RKO (cell line): ENCODE measurements at places on chromosomes 3 and 15.

DNA sequence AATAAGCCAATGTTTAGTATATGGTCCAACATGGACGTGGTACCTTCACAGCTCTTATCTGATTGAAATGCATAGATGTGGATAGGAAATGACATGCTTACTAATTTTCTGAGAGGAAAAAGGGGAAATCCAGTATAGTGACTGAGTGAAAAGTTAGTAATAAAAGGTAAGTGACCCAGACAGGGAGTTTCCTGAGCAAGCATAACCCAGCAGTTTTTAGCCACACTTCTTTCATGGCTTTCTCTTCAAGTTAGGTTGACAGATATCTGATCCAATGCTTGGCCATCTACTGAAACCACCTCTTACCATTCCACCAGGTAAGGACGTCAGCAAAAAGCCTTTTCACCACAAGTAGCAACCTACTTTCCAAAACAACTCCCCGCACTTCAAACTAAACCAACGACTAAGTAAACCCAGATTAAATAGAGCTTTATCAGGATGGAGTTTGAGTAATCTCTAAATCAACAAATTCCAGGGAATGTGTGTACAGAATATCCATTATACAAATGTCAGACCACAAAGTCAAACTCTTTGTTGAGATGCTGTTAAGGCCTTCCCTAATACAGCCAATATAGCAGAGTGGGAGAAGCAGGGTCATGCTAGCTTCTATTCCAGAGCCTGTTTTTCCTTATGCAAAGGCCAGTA is 329.7 kb downstream of the RORA start:
- DNase-seq = no peak

GRCh38 chr3:57233799-57234198 is 6.3 kb downstream of the APPL1 start:
- DNase-seq = no peak

GRCh38 chr15:96381463-96381862 is 51.0 kb downstream of the NR2F2 start:
- no peak for DNase-seq

GRCh38 chr3:114079761-114080160 is 23.2 kb downstream of the QTRT2 start:
- DNase-seq = no peak

- no peak for DNase-seq
Measured at GRCh38 chr3:14152233-14152962, 26.0 kb downstream of the XPC start.

GRCh38 chr3:74501007-74501406 is 113.5 kb downstream of the CNTN3 start:
- DNase-seq = peak; percentile 34

- no peak for DNase-seq
Measured at GRCh38 chr3:32952369-32953077, 1.1 kb downstream of the CCR4 start.

DNA sequence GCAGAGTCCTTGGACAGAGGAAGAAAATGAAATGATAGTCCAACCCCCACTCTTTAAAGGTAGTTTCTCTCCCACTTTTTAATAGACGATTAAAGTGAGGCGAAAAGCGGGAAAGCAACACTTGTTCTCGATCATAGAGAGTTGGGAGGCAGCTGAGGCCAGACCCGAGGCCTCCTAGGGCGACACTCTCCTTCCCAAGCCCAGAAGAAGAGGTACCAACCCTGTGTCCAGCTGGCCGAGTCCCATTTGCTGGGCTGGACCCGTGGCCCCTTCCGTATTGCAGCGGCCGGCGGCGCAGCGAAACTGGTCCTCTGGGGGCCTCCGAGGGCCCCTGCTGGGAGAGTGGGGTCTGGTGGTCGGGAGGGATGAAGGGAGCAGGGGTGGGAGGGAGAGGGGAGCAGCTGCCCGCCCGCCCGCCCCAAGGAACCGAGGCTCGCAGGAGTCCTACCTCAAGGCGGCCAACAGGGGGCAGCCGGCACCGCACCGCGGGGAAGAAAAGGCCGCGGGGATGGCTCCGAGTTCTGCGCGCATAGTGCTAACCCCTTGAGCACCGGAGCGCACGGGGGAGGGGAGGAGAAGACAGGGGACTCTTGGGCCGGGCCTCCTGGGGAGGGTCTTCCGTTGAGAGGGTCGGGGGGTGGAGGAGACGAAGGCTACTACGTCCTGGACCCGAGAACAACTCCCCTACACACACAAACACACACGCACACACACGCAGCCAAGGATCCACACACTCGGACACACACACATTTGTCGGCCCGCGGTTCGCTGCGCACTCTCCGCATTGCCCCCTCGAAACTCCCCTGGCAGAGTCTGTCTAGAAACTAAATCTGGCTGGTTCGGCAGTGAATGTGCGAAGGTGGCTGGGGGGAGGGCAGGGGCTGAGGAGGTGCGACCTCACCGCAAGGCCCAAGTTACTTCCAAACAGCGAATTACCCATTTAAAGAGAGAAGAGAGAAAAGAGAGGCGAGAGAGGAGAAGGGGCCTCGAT is 2.0 kb downstream of the WNT5A start:
- no peak for DNase-seq

GRCh38 chr3:124362455-124362854 is 367.8 kb upstream of the UMPS start:
- no peak for DNase-seq

DNA sequence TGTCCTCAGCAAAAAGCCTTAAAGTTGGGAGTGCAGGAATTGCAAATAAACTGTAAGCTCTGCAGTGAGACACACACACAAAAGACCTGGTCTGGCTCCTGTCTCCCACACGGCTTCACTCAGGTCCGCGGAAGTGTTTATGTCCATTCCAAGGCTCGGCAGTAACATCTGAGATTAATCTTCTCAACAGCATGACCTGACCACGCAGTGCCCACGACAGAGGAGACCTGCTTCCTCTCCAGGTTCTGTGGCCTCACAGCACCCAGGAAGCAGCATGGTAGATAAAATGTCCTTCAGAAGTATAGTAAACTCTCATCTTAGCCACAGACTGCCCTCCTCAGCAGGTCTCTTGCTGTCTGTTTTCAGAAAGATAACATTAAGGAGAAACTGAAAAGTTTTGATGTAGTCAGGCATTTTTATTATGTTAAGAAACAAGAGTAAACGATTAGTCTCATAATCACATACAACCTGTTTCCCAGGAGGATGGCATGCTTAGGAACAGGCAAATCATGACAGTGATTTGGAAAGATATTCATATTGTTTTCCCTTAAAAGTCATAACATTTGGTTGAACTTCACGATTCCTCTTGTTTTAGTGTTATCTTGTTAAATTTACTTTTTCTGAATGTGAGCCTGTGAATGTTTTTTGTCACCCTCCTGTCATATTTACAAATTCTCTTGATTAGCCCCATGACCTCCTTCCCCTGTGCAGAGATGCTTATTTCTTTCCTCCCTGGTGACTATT is 34.6 kb downstream of the CD200R1L start:
- no peak for DNase-seq

GRCh38 chr3:110767156-110767555 is 304.5 kb upstream of the NECTIN3 start:
- no peak for DNase-seq

DNA sequence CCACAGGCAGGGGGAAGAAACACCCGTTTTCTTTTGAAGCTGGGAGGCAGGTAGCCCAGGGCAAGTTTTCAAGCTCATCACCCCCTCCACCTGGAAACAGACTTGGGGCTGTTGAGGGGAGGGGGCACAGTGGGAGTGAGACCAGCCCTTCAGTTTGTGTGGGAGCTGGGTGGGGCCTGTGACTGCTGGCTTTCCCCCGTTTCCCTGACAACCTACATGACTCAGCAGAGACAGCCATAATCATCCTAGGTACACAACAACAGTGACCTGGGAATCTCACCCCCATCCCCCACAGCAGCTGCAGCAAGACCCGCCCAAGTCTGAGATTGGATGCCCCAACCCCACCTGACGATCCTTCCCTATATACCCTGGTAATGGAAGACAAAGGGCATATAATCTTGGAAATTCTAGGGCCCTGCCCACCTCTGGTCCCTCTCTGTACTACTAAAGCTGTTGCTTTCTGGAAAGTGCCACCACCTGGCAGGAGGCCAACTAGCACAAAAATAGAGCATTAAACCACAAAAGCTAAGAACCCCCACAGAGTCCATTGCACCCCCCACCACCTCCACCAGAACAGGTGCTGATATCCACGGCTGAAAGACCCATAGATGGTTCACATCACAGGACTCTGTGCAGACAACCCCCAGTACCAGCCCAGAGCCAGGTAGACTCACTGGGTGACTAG is 422.2 kb upstream of the SGO1 start:
- no peak for DNase-seq

GRCh38 chr3:171810629-171811294 is 479 bp upstream of the PLD1 start:
- DNase-seq = no peak

GRCh38 chr3:71244153-71244825 is 339.2 kb downstream of the FOXP1 start:
- no peak for DNase-seq

GRCh38 chr3:147379651-147380050 is 26.7 kb downstream of the ZIC4 start:
- DNase-seq = no peak

GRCh38 chr3:134327594-134327975 is 46.7 kb downstream of the AMOTL2 start:
- no peak for DNase-seq

DNA sequence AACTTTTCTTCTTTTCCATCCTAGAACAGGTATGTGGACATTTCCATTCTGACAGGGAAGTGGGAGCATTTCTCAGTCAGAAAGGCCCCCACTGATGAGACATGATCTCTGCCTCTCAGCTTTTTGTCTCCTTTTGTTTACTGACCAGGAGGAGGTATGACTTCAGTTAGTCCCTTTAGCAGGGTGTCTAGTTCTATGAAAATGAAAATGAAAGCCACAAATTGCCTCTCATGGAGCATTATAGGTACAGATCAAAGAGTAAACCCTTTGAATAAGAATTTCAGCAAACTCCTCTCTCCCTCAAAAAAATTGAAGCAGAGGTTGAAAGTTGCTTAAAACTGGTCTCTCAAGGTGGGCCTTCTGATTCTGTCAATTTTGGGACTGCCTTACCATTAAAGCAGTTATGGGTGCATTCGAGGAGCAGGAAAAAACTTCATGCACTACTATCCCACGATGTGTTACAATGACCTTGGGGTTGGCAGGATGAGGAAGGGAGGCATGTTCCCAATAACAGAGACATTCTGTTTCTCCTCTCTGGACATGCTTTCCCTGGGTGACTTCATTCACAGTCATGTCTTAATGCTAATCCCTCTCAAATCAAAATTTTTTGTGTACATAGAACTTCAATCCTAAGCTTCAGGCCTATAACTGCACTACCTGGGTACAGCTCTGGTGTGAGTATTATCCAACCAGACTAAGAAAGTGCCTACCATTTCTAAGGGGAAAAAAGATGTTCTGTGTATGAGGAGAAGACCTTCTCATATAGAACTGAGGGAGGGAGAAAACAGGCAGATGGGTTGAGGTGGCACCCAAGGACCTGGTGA is 50.6 kb upstream of the TBC1D23 start:
- no peak for DNase-seq

DNA sequence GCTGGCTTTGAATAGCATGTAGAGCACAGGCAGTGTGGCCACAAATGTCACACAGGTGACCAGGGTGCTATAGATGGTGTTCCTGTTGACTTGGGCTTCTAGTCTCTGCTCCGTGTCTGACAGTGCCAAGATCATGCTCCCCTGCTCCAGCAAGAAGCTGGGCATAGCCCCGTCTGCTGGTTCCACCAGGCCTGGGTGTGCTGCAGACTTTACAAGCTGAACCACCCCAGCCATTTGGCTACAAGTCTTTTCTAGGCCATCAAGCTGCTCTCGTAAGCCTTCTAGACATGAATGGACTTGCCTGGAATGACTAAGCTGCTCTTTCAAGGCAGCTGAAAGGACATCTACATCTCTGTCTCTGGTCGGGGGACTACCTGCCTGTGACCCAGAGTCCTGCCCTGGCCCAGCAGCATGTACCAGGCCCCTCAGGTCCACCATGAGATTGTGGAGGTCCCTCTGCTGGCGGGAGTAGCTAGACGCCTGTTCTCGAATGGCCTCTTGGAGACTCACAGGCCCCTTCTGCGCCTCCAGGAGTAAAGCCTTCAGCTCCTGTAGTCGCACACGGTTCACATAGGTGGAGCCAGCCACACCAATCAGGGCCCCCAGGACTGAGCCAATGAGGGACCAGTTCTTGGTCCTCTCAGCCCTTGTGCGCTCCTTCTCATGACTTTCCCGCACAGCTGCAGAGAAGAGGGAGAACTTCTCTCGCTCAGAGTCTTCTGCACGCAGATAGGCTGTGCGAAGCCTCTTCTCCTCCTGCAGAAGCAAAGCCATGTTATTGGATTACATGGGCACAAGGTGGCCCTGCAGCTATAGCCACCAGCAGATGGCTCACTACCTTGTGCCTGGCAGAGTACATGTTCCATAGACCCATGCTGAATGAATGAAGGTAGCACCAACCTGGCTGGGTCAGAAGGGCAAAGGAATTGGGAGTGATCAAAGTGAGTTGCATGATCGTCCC is 2.8 kb upstream of the PLXNB1 start:
- no peak for DNase-seq

- no peak for DNase-seq
Measured at GRCh38 chr3:39317571-39318169, 11.8 kb upstream of the CCR8 start.

GRCh38 chr3:16478516-16478915 is 35.0 kb downstream of the RFTN1 start:
- DNase-seq = no peak

GRCh38 chr3:25962255-25962654 is 172.4 kb downstream of the OXSM start:
- no peak for DNase-seq

DNA sequence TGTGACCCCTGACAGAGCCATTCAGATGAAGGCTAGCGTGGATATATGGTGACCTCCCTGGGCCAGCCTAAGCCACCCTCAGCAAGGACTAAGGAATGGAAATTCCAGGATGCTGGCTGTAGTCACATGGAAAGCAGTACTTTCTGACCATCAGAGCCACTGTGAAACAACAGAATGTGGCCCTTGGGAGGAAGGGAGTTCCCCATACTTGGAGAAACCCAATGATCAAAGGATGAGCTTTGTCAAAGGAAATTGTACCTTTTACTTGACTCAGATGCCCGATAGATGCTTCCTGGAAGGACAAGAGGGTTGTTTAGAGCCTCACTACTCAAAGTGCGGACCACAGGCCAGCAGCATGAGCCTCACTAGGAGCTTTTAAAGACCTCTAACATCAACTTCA is 484.5 kb upstream of the PROK2 start:
- no peak for DNase-seq

GRCh38 chr15:101313041-101313761 is 18.2 kb upstream of the SNRPA1 start:
- no peak for DNase-seq

- no peak for DNase-seq
Measured at GRCh38 chr3:174303907-174304560, 555.1 kb upstream of the NAALADL2 start.

DNA sequence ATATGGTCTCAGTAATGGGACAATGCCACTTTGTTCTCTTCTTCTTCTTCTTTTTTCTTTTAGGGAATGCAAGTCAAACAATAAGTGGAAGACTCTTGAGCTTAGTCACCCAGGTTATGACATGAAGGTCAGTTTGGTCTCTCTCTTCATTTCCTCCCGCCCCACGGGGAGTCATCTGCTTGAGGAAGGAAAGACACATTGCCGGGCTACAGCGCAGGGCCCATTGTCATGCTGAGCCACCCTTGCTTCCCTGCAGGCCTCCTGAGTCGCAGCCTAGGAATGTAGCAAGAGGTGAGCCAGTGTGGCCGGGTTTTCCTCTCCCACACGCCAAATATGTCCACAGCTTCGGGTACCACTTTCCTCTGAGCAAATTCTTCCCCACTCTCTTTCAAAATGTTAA is 47.6 kb downstream of the RAP2B start:
- peak; percentile 69 for DNase-seq
